ENCODE measurements at places on chromosomes 12 and 14.

- DNase-seq = no peak
These were observed 682.4 kb downstream of the DIO2 start for GRCh38 chr14:79528828-79529416.

- no peak for DNase-seq
These were observed 23.7 kb downstream of the PRPF40B start for GRCh38 chr12:49646871-49647654.

DNA sequence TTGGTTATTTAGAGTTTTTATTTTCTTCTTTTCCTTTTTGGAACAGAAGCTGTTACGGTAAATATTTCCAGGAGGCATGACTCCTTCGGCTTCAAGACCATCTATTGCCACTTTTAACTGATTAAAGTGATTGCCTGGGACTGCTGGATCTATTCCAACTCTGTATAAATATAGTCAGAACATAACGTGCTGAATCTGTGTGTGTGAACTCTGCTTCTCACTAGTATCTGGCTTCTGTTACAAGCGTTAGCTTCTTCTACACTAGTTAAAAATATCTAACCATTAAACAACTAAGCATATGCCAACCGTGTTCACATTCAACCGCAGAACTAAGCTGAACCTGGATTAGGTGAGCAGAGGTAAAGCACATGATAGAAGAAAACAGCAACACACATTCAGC, 49.0 kb downstream of the TMTC1 start:
- DNase-seq = no peak

GRCh38 chr12:15852383-15852782, 29.8 kb upstream of the STRAP start:
- no peak for DNase-seq

GRCh38 chr12:79186506-79186905, 321.9 kb downstream of the SYT1 start:
- DNase-seq = no peak

DNA sequence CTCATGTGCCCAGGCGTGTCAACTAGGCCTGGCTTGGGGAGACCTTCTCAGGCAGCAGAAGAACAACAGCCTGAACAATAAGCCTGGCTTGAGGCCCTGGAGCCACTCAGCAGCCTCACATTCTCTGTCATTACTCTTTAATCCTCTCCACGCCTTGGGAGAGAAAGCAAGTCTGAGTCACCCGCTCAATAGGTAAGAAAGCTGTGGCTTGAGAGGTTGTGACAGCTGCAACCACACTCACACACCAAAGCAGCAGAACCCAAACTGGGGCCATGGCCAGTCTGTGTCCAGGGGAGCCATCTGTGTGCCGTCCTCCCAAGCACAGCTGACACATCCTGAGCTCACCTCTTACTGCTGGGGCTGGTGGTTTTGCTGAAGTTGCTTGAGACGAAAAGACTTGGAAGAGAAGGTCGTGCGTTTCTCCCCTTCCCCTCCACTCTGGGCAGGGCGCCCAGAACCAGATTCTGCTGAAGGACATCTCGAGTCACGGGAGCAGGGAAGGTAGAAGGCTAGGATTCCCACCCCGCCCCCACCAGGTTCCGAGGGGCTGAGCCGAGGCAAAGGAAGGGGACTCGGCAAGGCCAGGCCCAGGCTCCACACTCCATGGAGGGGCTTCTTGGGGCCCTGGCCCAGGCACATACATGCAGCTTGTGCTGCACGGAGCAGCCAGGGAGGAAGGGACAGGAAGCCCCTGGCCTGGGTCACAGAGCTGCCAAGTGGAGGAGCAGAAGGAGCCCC, 5.5 kb downstream of the TMEM63C start:
- DNase-seq = no peak

DNA sequence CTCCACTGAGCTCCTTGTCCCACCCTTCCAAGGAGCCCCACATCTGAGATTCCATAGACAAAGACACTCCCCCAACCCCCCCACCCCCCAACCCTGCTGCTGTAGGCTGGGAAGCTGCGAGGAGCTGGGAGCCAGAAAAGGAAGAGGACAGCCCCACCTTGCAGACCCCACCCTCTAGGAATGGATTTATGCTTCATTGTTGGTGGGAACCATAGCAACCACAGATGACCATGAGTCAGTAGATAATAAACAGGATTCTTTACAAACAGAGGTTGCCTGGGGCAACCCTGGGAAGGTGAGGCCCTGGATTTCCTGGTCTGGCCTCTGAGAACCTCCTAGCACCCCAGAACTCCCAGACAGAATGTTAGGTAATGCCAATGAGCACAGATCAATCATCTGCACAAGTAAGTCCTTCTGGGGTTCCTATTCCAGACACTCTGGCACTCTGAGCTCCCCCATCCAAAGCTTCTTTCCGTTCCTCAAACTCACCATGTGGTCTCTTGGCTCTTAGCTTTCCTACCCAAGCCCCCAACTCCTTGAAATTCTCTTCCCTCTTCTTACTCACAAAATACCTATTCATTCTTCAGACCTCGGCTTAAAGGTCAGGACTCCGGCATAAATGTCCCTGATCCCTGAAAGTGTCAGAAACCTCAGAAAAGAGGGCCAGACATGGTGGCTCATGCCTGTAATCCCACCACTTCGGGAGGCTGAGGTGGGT, 15.2 kb upstream of the PLEKHG6 start:
- peak; percentile 65 for DNase-seq

GRCh38 chr12:120157678-120158077, 36.8 kb downstream of the GCN1 start:
- no peak for DNase-seq

- DNase-seq = no peak
These were observed 223.9 kb downstream of the ADGRD1 start for GRCh38 chr12:131177599-131177998.

GRCh38 chr12:29695026-29695425, 88.7 kb downstream of the TMTC1 start:
- no peak for DNase-seq

- DNase-seq = no peak
These were observed 3.5 kb downstream of the RDH12 start for GRCh38 chr14:67705211-67705610.

- DNase-seq = no peak
These were observed 7.7 kb upstream of the SLC24A4 start for GRCh38 chr14:92315050-92315805.

GRCh38 chr14:103576371-103577024, 13.7 kb downstream of the COA8 start:
- DNase-seq = peak; percentile 94

GRCh38 chr14:101119830-101120571, 216.5 kb upstream of the RTL1 start:
- DNase-seq = no peak
